ENCODE measurements at places on chromosomes 1 and 21.

DNA sequence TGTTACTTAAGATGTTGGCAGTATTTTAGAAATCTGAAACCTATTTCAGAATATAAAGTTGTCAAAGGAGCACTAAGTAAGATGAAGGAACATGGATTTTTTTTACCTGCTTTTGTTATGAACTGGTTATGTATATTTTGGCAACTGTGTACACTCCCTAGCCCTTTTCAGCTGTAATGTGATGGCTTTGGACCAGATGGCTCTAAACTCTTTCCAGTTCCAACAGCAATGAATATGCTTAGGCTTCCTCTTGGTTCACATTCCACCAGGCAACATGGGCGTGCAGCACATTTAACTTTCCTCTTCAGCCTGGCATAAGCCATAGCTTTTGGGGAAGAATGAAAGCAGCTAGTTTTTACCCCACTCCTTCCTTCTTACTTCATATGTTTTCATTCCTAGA is 95.6 kb upstream of the ADAMTS5 start:
- DNase-seq = no peak

DNA sequence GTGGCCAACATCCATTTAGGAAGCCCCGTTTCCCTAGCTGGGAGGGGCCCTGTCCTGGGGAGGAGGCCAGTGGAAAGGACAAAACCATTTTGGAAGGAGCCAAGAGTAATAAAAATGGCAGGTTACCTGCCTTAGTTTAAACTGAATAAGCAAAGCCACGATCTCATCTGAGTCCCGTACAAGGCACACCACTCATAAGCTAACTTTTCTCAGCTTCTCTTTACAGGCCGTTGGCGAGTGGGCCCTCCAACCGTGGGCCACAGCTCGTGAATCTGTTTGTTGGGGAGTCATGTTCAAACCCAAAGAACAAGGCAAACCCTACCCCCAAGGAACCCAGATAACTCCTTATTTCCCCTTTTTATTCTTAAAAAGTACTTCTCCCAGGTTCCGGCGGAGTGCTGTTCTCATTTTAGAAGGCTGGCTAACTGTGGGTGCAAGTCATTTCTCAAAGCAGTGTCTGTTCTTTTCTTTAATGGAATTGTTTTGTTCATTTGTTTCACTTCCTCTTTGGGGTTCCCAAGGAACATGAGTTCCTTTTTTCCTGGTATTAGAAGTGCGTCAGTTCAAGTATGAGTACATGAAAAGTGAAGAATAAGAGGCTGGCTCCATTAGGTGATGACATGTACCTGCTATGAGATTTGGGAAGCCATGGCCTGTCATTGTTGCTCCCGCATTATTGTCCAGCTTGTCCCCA is 89.0 kb downstream of the PSMG1 start:
- DNase-seq = no peak

DNA sequence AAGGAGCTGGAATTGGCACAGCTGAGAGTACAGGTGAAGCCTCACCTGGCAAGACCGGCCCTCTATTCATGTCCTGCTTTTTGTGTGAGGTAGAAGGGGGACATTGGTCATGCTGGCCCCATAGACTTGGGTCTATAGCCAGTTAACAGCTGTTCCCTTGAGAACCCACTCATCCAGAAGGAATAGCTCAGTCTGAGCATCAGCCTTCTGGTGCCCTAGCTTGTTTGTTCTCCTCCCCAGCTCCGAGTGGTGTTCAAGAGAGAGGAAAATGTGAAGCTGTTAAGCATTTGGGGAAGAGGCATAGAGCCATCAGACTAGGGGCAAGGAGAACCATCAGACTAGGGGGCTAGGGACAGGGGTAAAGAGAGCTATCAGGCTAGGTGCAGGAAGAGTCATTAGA is 290.9 kb downstream of the SIPA1L2 start:
- no peak for DNase-seq

- DNase-seq = no peak
Measured at GRCh38 chr1:160801836-160802580, 6.0 kb downstream of the LY9 start.

- no peak for DNase-seq
Measured at GRCh38 chr1:91036894-91037829, 15.3 kb upstream of the ZNF644 start.

- peak; percentile 78 for DNase-seq
Measured at GRCh38 chr1:65260851-65261473, 48.4 kb upstream of the DNAJC6 start.

GRCh38 chr1:117814856-117815797 is 114.3 kb downstream of the GDAP2 start:
- no peak for DNase-seq

DNA sequence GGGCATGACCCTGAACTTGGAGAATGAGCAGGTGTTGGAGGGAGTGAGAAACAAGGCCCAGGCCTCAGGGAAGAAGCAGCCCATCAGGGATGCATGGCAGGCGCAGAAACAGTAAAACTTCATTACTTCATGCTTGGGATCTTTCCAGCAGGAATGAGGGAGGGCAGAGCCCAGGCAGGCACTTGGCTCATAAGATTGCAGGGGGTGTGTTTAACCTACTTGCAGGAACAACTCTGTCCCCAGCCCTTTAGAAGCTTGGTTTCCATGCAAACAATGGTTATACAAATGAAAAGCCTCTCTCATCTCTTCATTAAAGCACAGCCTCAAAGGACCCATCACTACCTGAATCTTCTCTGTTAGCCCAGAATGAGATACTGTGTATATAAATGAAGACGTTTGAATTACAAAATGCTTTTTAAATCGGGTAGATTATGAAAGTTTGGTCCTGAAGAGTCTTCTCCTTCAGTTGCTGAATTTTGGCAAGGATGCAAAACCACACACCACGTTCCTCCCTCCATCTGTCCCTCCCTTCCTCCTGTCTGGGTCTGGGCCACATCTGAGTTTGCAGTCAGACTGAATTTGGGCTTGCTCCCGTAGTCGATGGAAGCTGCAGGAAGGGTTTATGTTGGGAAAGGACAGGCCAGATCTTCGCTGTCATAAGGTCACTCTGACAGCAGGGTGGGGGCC is 154.4 kb upstream of the KLHDC7A start:
- DNase-seq = no peak

DNA sequence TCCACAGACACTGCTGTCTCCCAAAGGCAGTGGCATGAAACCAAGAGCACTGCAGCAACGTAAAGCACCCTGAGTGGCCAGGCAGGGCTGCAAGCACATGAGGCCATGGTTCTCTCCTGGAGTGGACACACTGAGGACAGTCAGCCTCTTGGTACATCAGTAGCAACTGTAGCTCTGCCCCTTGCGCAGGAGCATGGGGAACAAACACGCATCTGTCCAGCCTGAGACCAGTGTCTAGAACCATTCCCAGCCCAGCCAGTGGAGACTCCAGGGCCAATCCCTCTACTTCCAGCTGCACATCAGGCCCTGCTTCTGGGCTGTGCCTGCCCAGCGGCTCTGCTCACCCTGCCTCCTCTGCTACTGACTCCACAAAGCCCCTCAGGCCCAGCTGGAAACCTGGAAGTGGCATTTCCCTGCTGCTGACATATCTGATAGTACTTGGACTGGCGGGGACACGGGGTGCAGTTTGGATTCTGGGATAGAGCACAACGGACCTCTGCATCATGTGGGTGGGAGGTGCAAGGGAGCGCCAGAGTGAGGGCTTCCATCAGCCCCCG is 49.0 kb downstream of the TOR1AIP2 start:
- DNase-seq = no peak

GRCh38 chr1:226982451-226983177 is 42.5 kb downstream of the COQ8A start:
- DNase-seq = no peak

DNA sequence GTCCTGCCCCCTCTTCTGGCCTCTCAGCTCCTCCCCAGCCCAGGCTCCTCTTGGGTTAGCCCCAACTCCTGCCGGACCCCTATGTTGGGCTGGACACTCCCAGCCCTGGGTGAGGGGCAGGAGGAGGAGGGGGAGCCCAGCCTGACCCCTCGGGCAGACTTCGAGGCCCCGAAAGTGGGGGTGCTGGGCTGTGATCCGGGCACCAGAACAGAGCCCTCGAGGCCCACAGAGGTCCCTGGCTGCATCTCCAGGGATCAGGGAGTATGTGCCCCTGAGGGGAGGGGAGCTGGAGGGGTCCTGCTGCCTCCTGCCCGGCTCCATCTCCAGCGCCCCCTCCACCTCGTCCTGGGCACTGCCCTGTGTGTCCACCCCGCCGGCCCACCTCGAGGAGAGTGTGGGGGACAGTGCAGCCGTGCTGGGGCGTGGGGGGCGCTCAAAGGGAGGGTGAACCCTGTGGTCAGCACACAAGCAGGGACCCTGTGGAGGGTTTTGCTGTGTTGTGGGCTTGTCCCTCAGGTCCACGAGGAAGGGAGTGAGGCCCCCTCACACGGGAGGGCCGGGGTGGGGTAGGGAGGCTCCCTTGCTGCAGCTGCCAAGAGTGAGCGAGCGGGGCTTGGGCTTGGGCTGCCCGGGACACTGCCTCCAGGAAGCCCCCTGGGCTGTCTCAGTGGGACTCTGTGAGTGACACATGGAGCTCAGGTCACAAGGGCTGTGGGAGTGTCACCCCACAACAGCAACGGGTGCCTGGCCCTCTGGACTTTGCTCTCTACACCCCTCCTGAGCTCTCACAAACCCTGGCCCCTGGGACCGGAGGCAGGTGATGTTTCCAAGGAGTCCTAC is 54.4 kb downstream of the COL18A1 start:
- DNase-seq = no peak

GRCh38 chr1:942411-942821 is 16.6 kb downstream of the NOC2L start:
- DNase-seq = no peak

DNA sequence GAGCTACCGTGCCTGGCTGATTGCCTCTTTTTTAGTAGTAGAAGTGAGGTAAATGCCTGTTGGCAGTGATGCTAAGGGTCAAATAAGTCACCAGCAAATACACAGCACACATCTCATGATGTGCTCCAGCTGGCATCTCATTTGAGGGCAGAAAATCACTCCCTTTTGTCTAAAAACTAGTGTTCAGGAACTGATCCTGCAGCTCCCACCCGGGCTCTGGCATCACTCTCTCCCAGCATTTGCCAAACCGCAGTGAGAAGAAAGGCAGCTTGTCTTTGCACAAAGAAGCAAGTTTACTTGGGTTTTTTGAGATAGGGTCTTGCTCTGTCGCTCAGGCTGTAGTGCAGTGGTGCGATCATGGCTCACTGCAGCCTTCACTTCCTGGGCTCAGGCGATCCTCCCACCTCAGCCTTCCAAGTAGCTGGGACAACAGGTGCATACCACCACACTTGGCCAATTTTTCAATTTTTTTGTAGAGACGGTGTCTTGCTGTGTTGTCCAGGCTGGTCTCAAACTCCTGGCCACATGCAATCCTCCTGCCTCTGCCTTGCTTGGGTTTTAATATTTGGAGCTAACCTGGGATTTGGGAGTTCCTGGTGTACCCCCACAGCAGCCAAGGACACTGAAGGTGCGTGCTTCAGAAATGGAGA is 4.1 kb downstream of the RBP7 start:
- no peak for DNase-seq

DNA sequence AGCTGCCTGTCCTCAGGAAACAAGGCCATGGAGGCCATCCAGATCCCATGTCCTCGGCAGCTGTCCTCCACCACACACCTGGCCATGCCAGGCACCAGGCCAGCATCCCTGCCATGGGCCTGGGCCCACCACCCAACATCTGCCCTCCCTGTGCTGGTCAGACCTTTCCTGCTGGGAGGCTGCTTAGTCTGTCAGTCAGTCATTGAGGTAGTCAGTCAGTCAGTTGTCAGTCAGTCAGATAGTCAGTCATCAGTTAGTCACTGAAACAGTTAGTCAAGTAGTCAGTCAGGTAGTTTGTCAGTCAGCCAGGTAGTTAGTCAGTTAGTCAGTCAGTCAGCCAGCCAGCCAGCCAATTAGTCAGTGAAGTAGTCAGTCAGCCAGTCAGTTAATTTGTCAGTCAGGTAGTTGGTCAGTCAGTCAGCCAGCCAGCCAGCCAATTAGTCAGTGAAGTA is 17.2 kb downstream of the KRTAP10-1 start:
- DNase-seq = no peak

GRCh38 chr1:5596651-5597050 is 395.6 kb downstream of the NPHP4 start:
- no peak for DNase-seq

GRCh38 chr1:41650028-41650880 is 165.8 kb upstream of the EDN2 start:
- DNase-seq = no peak

- DNase-seq = no peak
Measured at GRCh38 chr21:24436236-24436635, 1171.0 kb downstream of the MRPL39 start.

GRCh38 chr1:110728388-110729001 is 53.8 kb upstream of the KCNA3 start:
- no peak for DNase-seq

GRCh38 chr1:174189428-174190062 is 30.2 kb downstream of the RABGAP1L start:
- DNase-seq = no peak

GRCh38 chr1:107132195-107132594 is 8.6 kb upstream of the NTNG1 start:
- no peak for DNase-seq

DNA sequence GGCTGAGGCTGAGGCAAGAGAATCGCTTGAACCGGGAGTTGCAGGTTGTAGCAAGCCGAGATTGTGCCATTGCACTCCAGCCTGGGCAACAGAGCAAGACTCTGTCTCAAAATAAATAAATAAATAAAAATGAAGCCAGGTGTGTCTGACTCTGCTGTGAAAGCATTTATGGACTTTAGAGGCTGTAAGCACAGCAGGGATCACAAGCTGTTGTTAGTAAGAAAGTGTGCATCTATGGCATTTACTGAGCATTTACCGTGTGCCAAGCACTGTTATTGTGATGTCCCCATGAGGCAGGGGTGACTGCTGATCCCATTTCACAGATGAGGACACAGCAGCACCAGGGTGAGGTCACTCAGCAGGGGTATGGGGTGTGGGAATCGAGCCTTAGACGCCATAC is 20.1 kb downstream of the FAM151A start:
- no peak for DNase-seq

- no peak for DNase-seq
Measured at GRCh38 chr1:210022044-210022443, 84.0 kb downstream of the SYT14 start.

DNA sequence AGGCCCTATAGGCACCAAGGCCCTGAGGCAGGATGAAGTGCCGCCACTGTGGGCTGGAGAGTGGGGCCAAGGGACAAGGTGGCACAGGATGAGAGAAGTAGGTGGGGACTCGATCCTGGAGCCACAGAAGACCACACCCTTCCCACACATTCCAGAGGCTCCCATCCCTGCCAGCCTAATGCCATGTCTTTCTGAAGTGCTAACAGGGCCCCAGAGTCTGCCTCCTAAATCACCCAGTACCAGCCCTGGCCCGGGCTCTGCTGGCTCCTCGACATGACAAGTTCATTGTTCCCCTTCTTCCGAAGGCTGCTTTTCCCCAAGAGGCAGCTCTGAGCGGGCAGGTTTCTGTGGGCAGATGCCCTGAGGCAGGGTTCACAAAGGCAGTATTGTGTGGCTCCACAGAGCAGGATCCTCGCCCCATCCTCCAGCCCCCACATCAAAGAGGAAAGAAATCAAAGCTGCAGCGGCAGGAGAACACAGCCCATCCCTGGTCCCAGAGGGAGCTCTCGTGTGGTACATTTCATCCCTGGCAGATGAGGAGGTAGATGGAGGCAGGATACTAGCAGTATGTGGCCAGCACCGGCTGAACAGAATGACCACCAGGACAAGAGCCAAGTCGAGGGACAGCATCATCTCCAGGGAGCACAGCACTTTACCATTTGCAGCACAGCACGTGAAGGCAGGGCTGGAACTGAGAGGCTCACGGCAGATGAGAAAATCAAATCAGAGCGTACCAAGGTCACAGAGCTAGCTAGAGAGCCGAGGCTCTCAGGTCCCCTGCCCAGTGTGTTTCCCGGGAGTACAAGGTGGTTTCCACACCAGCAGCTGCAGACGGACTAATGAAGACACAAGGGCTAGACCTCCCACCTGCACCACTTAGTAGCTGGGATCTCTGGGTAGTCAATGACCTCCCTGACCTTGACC is 64.8 kb downstream of the SYF2 start:
- no peak for DNase-seq

- no peak for DNase-seq
Measured at GRCh38 chr1:74637296-74637695, 36.3 kb downstream of the ERICH3 start.
